ENCODE measurements at places on chromosomes 4 and X. TPM values are rescaled to one million over a fixed set of nuclear protein-coding genes. Genes with fewer than 3 reads are reported as not detected.
A peak's percentile ranks its signal among the peaks of the same experiment; 100 is the strongest.

Gene ATOH1
- total RNA-seq: 0.69 TPM

- no peak for DNase-seq
Observed at GRCh38 chr4:136650541-136651277, 881.6 kb downstream of the PCDH18 start.

Gene PPP2R2C
- 7.6 TPM for total RNA-seq

- no peak for DNase-seq
Observed at GRCh38 chr4:75989846-75990528, 758 bp downstream of the SDAD1 start.

GRCh38 chr4:98030059-98030458, 113.2 kb downstream of the STPG2 start:
- no peak for DNase-seq

DNA sequence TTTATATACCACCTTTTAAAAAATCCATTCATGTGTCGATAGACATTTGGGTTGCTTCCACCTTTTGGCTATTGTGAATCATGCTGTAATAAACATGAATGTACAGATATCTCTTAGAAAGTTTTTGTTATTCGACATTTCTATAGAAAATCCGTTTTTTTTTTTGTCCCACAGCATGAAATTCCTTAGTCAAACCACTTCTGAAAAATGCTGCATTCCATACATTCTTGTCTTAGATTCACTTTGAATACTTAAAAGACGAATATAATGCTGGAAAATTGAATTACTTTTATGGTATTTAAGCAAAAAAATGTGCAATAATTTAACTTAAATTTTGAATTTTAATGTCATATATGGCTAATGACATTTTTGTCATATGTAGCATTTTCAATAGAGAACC, 1345.5 kb downstream of the TECRL start:
- peak; percentile 28 for DNase-seq

Data from GM23338 (cell line).